Midbrain (tissue), 1 donor: ENCODE measurements at places on chromosomes 3 and 15.
A peak's percentile ranks its signal among the peaks of the same experiment; 100 is the strongest.

DNA sequence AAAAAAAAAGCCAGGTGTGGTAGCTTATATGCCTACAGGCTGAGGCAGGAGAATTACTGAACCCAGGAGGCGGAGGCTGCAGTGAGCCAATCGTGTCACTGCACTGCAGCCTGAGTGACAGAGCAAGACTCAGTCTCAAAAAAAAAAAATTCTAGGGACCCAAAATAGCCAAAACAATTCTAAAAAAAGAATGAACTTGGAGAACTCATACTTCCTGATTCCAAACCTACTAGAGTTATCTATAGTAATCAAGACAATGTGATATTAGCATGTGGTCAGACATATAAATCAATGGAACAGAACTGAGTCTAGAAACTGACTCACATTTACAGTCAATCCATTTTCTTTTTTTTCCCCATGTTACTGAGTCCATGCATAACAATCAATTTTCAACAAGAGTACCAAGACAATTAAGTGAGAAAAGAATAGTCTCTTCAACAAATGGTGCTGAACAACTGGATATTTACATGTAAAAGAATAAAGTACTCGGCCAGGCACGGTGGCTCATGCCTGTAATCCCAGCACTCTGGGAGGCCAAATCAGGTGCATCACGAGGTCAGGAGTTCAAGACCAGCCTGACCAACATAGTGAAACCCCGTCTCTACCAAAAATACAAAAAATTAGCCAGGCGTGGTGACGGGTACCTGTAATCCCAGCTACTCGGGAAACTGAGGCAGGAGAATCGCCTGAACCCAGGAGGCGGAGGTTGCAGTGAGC, 11.9 kb downstream of the PRKAR2A start:
- no peak for DNase-seq

- no peak for DNase-seq
These were observed 32.3 kb downstream of the PARP16 start for GRCh38 chr15:65254356-65254755.

DNA sequence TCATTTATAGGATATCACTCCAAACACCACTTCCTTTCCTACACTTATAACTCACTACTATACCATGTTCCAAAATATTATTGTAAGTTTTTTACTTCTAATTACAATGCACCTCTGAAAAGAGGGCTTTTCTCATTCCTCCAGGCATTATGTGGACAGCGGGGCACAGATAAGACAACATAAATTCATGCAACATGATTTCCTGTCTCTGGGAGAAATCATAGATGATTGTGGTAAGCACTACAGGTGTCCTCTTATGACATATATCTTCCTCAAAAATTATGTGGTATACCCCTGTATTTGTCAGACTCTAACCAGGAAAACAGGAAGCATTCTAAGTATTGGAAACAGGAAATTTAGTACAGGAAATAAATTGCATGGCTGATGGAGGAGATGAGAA, 45.7 kb upstream of the INO80 start:
- DNase-seq: no peak

DNA sequence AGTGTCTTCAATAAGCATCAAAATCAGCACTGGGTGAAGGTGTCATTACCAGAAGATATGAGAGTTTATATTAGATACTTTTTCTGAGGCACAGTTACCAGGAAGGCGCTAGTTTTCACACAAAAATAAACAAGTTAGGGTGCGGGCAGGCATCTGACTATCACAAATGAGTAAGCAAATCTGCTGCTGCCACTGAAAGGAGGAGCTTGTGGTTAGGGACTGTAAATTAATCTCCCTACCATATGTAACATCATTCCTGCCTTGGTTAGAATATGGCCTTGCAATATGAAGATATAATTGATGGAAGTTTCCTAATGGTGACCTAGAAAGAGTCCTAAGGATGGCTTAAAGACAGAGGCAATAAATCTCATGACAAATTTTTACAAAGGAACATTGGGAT, 19.5 kb upstream of the EID1 start:
- no peak for DNase-seq

DNA sequence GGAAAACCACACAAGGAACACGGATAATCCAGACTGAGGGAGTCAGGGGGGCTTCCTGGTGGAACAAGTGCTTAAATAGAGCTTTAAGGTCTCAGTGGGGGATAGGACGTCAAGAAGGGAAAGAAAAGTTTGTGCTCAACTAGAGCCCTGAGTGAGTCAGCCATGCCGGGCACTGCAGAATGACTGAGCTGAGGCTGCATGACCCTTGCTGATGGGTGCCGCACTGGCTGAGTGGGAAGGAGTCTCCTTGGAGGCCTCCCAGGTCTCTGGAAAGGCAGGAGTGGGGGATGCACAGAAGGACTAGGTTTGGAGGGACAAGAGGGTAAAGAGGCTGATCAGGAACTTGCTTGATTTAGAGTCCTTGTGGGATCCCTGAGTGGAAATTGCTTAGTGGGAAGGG, 150.3 kb downstream of the RPLP1 start:
- DNase-seq: no peak

DNA sequence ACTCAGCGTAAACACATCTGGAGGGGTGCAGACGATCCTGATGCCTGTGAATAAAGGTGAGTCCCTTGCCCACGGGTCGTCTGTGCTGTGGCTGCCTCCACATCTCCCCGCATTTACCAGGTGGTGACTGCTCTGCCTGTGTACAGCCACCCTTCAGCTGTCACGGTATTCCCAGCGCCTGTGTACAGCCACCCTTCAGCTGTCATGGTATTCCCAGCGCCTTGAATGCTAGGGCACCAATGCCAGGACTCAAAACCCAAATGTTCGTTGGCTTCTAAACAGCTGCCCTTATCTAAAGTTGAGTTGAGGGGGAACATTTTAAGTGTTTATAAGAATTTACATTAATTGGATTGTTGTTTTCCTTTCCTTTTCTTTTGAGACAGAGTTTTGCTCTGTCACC, 27.4 kb downstream of the MAP6D1 start:
- DNase-seq: no peak

GRCh38 chr3:55634345-55634744, 147.2 kb upstream of the WNT5A start:
- no peak for DNase-seq

DNA sequence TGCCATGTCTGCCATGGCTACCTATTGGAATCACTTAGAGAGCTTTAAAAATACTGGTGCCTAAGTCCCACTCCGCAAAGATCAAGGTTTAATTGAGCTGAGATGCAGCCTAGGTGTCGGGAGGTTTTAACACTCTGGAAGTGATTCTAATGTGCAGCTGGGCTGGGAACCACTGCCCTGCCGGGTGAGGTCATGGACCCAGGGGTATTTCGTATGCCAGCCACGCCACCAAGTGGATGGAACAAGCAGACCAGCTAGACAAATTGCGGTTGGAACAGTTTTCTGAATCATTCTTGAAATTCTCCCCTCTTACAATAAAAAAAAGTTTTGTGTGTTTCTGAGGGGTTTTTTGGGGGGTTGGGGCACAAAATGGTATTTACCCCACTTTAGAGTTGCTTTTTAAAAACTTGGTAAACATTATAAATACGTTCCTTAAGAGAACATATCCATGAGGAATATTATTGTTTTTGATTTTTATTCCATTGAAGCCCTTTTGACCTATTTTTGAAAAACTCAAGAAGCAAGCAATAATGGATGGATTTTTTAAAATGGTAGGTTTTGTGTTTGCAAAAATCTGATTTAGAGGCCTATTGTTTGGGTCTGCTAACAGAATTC, 66.2 kb upstream of the CSTA start:
- peak; percentile 42 for DNase-seq

DNA sequence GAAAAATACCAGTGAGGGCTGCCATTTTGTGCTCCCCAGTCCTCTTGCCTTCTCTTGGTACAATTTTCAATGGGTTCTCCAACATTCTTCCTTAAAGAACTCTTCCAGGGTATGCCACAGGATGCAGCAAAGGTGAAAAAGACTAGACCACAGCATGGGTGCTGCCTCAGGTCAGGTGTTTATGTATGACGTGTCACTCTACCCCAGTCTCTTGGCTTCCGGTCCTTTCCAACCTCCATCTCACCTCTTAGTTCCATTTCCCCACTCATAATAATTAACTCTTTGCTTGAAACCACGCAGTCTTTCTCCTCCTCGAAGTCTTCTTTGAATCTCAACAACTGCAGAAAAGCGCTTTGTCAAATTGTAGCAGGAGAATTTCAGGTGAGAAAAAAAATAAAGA, 104.7 kb upstream of the TBC1D5 start:
- no peak for DNase-seq

GRCh38 chr3:5194801-5195509, 7.4 kb downstream of the EDEM1 start:
- no peak for DNase-seq
